ENCODE measurements at places on chromosomes 12 and 14.

DNA sequence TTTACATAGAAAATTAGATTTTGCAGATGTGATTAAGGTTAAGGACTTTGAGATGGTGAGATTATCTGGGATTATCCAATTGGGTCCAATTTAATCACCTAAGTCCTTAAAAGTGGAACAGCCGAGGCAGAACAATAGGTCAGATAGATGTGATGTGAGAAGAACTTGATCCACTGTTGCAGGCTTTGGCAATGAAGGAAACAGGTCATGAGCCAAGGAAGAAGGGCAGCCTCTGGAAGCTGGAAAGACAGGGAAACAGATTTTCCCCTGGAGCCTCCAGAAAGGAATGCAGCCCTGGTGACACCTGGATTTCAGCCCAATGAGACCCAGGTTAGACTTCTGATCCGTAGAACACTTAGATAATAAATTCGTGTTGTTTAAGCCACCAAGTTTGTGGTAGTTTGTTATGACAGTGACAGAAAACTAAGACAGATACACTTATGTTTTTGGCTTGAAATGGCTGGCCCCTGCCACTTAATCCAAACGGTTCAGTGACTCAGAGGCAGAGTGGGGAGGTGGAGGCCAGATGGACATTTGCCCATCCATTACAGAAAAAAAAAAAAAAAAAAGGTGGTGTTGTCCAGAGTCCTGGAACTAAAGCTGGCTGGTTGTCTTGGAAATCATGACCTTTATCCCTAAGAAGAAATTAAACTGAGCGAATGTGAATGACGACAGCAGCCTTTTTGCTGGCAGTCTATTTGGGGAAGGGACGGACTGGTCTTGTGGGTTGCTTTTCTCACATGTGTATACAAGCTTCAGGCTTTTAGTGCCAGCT, 181.9 kb upstream of the NRXN3 start:
- DNase-seq = no peak

DNA sequence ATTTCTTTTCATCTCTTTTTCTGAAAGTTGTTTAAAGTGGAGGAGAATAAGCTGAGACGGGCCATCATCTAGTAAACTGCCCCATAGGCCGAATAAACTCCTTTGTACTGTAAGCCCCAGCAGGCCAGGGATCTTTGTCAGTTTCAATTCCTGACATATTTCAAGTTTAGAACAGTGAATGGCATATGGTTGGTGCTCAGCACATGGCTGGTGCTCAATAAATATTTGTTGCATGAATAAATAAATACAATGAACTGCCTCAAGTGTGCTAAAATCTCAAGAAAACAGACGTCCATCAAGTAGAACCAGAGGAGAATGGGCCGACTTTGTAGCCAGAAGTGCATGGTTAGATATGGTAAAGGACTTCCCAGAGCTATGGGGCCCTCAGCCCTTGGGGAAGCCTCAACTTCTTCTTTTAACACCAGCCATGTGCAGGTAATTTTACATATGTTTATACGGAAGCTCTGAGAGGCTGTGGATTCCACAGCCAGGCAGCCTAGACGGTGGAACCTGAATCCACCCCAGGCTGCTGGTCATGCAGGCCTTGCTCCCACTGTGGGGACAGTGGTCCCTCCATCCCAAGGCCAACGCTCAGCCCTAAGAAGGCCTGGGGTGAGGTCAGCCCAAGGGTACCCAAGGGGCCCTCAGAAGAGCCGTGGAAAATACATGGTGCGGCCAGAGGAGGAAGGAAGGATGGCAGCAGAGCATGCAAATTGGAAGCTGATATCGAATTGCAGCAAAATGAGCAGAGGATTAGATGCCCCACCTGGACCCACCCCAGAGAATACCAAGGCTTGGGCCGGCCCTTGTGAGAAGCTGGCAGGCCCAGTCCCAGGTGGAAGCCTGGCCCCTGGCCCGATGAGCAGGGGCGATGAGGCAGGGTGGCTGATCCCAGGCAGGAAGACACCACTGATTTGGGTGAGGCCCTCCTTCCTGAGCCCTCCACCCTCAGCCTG, 8.7 kb upstream of the AQP2 start:
- no peak for DNase-seq

GRCh38 chr12:116533343-116534251, 25.6 kb upstream of the MAP1LC3B2 start:
- peak; percentile 29 for DNase-seq

- peak; percentile 16 for DNase-seq
These were observed 1.3 kb downstream of the KRT7 start for GRCh38 chr12:52234223-52234810.

DNA sequence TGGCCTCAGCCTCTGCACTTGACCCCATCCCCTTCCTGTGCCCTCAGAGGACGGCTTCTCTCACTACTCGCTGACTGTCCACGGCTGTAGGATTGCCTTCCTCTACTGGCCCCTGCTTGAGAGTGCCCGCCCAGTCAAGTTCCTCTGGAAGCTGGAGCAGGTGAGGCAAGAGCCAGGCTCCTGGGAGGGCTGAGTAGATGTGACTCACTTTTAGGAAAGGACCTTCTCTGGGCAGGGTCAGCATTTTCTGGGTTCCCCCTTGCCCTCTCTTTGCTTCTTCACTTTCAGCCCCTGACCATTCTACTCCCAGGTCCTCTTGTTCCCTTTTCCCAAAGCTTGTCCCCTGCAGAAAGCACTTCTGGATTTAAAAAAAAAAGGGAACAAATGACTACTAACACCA, 7.7 kb downstream of the CLSTN3 start:
- DNase-seq = peak; percentile 51

GRCh38 chr14:75401361-75401760, 26.5 kb upstream of the JDP2 start:
- DNase-seq = no peak

Data from inflammatory macrophage (primary cell).